ENCODE measurements at places on chromosomes 6 and 20.

DNA sequence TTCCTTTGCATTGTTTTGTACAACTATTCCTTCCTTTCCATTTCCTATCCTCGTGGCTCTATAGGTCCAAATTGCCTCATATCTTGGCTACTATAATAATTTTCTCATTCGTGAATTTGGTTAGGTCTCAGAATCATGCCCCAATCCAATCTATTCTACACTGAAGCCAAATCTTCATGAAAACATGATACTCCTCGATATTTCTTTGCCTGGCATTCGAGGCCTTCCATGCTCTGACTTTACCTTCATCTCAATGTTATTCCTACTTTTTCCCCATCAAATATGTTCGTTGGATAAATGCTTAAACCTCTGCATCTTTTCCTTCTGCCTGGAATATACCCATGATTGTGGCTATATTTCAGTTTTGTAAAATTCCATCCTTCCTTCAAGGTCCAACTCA, 30.4 kb downstream of the TCF21 start:
- DNase-seq, result no peak

- DNase-seq, result no peak
Observed at GRCh38 chr20:259981-260380, 2.5 kb downstream of the DEFB132 start.

GRCh38 chr6:36912586-36912985, 26.8 kb downstream of the C6orf89 start:
- no peak for DNase-seq

DNA sequence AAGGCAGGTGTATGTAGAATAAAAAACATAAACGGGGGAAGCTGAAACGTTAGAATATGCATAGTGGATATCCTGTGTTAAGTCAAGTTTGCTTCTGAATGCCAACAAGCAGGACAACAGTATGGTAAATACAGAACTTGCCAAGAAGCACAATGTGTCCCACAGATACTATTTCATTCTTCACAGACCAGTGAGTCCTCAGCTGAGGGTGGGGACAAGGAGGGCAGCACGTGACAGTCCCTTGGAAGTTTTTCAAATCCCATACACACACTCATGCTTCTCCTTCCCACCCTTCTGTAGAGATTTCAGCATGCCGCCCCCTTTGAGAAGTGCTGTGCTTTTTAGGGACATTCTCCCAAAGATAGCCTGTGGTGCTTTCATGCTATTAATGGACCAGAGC, 268.5 kb upstream of the ECI2 start:
- DNase-seq, result no peak

DNA sequence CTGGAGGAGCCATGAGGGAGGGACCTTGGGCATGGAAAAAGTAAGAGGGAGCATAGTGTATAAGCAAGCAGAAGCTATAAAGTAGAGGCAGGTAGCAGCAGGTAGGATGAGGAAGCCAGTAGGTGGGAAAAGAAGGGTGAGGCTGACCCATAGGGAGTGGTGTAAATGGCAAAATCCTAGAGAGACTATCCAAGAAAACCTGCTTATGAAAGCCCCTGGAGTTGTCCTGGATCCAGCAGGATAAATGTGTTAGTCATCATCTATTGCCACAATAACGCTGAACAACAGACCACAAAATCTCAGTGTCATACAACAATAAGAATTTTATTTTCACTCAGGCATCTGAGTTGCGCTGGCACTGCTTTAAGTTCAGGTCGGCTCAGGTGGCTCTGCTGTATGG, 30.2 kb downstream of the CHD6 start:
- DNase-seq, result no peak

DNA sequence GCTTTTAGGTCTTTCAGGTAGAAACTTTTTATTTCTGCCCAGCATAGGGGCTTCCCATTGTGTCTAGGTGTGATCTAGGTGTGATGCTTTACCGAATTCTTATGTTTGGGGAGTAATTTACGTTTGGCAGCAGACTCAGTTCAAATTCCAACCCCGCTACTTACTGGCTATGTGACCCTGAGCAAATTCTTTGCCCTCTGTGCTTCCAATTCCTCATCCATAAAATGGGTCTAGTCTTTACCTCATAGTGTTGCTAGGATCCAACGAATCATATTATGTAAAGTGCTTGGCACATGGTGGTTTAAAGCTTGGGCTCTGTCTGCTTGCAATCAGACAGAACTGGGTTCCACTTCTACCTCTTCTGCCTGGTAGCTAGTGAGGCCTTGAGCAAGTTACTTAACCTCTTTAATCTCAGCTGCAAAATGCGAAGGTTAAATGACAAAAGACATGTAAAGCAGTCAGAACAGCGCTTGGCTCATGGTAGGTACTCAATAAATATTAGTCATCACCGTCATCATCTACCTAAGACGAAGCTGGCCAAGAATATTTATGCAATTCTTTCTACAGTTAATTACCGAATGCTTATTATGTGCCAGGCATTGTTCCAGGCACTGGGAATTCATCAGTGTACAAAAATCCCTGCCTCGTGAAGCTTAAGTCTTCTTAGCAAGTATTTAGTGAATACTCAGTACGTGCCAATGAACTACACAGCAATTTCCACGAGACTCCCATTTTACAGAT, 1.0 kb downstream of the NSFL1C start:
- no peak for DNase-seq

DNA sequence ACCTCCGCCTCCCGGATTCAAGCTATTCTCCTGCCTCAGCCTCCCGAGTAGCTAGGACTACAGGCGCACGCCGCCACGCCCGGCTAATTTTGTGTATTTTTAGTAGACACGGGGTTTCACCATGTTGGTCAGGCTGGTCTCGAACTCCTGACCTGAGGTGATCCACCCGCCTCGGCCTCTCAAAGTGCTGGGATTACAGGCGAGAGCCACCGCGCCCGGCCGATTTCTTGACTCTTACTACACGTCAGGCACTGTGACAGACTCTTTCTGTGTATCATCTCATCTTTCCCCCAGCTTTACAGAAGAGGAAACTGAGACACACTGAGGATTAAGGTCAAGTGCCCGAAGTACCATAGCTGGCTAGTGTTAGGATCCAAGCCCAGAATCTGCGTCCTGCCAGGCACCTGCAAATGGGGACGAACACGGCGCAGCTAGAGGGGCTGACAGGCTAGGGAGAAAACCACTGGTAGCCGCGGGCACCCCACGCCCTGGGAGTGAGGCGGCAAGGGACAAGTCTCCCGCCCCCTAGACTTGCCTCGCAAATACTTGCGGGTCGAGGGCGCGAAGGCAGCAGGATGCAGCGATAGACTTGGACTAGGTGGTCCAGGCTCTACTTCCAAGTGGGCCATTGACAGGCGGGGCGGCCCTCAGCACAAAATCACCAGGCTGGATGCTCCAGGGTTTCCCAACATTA, 1.1 kb upstream of the TAF8 start:
- no peak for DNase-seq

- no peak for DNase-seq
Observed at GRCh38 chr20:10919396-10920140, 245.8 kb upstream of the JAG1 start.

- no peak for DNase-seq
Observed at GRCh38 chr6:25057111-25057905, 121.5 kb upstream of the RIPOR2 start.

GRCh38 chr20:41232973-41233926, 84.3 kb downstream of the ZHX3 start:
- no peak for DNase-seq

- no peak for DNase-seq
Observed at GRCh38 chr20:23146181-23146580, 60.1 kb upstream of the CD93 start.

- DNase-seq, result no peak
Observed at GRCh38 chr6:67768972-67769371, 866.1 kb upstream of the ADGRB3 start.

GRCh38 chr6:101770116-101770515, 376.6 kb downstream of the GRIK2 start:
- no peak for DNase-seq

- DNase-seq, result no peak
Observed at GRCh38 chr6:9503111-9503761, 911.6 kb downstream of the TFAP2A start.

GRCh38 chr6:4270776-4271175, 135.4 kb upstream of the ECI2 start:
- DNase-seq, result no peak

DNA sequence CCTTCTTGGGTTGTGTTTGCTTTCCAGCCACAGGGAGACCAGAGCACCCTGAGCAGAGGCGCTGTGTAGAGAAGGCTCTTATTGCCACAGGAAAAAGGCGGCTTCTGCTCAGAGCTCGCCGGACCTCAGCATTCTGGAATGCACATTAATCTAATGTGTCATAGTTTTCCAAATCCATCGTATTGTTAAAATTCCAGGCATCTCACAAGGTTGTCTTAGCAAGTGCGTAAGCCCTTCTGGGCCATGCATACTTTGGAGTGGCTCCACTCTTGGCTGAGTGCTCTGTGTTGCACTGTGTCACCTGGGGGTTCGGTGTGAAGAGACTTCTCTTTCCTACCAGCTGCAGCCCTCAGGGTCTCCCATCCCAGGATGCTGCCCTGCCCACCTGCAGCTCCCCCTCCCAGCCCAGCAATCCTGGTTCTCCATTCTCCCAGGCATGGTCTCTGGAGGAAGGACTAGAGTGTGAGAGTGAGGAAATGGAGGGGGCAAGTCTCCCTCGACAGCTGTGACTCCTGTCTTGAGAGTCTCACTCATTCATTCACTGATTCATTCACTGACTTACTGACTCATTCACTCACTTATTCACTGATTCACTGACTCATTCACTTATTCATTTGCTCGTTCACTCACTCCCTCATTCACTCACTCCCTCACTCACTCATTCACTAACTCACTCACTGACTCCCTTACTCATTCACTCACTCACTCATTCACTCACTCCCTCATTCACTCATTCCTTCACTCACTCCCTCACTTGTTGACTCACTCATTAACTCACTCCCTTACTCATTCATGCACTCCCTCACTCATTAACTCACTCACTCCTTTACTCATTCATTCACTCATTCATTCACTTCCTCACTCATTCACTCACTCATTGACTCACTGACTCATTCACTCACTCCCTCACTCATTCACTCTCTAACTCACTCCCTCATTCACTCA, 83.7 kb upstream of the MPC1 start:
- no peak for DNase-seq

DNA sequence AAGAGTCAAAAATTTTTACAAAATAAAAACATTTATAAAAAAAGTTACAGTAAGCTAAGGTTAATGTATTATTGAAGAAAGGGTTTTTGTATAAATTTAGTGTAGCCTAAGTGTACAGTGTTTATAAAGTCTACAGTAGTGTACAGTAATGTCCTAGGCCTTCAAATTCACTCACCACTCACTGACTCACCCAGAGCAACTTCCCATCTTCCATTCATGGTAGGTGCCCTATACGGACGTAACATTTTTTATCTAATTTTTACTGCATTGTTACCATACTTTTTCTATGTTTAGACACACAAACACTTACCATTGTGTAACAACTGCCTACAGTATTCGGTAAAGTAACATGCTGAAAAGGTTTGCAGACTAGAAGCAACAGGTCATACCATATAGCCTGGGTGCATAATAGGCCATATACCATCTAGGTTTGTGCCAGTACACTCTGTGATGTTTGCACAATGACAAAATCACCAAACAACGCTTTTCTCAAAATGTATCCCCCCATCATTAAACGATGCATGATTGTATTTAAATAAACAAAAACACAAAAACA, 6.0 kb downstream of the MTFR2 start:
- DNase-seq, result no peak

DNA sequence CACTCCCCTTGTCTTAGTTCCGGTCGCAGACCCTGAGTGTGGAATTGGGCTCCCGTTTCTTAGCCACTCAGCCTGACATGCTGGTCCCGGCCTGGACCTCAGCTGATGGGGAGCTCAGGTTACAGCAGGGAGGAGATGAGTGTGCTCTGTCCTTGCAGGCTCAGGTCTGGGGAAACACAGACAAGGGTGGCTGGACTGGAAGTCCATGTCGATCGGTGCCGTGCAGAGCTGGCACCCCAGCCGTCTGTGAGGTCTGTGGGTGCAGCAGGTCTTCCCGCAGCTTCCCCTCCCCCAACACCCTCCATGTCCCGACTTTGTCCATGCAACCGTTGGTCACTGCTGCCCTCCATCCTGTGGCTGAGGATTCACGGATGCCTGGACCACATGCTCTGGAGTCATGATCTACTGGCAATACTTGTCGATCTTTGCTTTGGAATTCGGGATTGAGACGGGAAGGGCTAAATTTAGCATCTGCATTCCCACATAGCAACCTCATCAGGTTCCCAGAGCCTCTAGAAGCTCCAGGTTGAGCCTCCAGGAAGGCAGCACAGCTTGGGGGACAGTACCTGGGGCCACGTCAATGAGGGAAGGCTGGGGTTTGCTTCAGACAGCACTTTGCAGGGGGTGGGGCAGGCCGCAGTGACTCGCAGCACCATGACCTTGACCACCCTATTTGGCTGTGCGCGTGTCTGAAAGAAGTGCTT, 118.8 kb downstream of the PSMB1 start:
- no peak for DNase-seq

- no peak for DNase-seq
Observed at GRCh38 chr6:28816909-28817807, 106.6 kb downstream of the TRIM27 start.

DNA sequence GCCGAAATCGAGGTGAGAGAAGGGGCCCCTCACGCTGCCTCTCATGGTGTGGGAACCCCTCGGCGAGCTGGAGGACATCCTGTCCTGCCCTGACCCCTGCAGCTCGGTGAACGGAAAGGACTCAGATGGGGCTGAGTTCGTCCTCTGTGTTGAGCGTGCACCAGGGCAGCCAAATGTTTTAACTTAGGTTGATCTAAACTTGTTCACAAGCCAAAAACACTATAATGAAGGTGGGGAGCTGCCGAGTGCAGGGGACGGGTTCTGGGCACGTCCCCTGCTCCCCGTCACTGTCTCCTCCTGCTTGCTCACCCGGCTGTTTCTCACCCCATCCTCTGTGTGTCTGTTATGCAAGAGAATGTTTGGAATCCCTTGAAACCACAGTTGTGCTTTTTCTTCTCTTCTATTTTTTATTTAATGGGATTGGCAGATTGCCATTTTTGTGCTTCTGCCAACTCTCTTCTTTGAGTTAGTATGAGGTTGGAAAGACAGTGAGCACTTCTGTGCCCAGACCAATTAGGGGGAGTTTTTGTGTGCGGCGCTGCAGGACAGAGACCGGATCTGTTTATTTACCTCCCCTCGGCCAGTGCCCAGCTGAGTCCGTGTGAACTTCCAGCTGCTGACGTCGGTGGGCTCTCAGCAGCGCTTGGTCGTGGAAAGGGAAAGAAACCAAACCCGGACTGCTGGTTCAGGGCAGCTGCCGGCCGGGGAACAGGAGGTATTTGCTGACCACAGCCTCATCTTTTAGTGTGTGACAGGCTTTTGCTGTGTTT, 158.1 kb downstream of the DTNBP1 start:
- no peak for DNase-seq

DNA sequence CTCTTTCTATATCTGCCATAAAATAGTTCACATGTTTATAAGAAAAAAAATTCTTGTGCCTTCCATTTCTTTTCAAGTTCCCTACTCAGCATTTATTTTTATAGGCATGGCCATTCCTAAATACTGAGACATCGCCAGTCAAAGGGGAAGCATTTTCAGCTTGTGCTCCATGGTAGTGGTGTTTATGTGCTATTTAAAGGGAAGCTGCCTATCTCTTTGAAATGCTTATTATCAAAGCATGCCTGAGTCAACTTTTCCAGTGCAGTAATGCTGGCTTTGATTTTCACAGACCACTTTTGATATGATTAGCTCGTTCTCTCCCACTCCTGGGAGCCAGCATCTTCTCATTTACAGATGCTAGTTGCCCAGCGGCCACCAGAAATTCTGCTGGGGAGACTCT, 124.1 kb upstream of the RIN2 start:
- DNase-seq, result no peak
